Stimulated activated CD8-positive, alpha-beta memory T cell treated with anti-CD3 and anti-CD28 coated beads, Interleukin-15, amount 100 ng/mL, for 1 hour (primary cell): ENCODE measurements at places on chromosomes 2 and 18.

DNA sequence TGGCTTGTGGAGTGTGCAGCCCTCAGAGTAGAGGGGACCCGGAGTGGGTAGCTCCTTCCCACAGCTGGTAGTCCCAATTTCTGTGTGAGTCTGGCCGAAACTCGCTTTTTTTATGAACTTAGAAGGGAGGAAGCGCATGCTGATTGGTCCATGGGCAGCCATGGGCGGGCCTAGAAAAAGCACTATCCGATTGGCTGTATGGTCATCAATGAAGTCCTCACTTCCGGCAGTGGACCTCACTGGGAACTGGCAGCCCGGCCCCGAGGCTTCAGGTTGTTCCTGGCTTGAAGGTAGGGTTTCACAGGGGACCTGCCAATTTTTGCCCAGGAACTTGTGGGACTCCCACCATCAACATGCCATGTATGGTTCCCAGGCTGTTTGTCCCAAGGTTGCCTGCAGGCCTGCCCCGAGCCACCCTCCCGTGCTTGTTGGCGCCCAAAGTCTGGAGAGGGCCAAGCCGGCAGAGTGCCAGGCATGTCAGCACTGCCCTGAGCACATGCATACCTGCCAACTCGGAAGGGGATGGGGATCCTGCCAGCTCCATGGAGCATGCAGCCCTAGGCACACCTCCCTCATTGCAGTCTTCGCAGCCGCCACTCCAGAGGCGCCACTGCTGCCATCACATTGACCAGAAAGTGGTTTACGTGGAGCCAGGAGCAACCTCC lies 98.5 kb downstream of the ATP9B start:
- no peak for DNase-seq

DNA sequence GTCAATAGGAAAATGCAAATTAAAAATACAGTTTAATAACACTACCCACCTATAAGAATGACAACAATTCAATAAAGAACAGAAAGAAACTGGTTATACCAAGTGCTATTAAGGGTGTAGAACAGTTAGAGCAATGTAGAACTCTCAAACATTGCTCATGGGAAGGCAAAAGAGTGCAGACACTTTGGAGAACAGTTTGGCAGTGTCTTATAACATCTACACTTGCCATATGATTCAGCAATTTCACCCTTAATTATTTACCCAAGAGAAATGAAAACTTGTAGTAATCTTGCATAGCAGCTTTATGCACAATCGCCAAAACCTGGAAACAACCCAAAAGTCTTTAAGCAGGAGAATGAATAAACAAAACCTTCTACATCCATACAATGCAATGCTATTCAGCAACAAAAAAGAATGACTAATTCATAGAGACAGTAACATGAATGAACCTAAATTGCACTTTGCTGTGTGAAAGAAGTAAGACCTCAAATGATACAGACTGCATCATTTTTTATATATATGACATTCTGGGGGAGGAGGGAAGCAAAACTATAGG lies 455.2 kb downstream of the THSD7B start:
- no peak for DNase-seq

DNA sequence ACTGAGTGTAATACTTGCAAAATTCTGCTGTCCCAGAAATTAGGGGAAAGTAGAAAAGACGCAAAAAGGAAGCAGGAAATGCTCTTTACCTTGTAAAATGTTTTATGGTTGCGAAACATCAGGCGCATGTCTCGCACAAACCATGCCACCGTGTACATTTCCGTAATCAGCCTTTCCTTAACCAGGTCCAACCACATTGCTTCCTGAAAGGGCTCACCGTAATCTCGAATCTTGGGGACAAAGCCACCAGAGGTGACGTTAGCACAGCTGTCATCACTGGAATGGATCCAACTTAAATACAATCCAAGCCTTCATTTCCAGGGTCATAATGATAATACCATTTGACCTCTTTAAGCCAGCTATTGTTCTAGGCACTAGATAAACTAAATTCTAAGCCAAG lies 49.3 kb downstream of the SP110 start:
- no peak for DNase-seq

DNA sequence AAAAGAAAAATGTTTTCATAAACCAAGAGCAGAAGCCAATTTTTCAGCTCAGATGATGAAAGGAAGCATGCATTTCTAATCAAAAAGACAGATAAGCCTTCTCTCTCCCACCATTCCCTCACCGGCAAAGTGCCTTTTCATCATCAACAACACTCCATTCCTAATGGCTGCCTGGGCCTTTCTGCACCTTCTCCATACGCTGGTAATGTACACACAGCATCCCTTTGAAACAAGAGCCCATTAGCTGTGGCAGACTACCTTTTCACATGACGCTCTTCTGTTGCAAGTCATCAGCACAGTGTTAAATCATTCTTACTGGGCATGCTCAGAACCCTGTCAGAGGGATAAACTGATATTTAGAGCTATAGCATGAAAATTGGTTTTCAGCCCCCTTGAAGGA lies 408.9 kb downstream of the MEIS1 start:
- no peak for DNase-seq

DNA sequence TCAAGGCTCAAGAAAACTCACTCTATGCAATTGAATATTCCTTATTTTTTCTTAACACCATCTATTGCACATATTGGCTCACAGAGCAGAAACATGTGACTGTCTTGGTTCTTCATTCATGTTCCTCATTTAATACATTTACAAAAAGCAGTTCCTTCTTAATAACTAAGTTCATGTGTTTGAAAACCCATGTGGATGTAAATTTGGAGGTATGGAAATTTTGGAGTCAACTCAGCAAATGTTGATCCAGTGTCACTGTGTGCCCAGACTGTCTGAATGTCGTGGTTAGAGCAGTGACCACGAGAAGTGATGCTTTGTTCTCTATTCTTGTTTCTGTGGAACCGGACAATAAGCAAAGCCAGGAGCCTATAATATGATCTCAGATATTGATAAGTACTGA lies 299.1 kb downstream of the SETBP1 start:
- no peak for DNase-seq

- DNase-seq = no peak
Measured at GRCh38 chr2:186772579-186772978, 76.4 kb downstream of the ZSWIM2 start.

GRCh38 chr2:239745386-239746227 lies 279.5 kb downstream of the NDUFA10 start:
- no peak for DNase-seq

DNA sequence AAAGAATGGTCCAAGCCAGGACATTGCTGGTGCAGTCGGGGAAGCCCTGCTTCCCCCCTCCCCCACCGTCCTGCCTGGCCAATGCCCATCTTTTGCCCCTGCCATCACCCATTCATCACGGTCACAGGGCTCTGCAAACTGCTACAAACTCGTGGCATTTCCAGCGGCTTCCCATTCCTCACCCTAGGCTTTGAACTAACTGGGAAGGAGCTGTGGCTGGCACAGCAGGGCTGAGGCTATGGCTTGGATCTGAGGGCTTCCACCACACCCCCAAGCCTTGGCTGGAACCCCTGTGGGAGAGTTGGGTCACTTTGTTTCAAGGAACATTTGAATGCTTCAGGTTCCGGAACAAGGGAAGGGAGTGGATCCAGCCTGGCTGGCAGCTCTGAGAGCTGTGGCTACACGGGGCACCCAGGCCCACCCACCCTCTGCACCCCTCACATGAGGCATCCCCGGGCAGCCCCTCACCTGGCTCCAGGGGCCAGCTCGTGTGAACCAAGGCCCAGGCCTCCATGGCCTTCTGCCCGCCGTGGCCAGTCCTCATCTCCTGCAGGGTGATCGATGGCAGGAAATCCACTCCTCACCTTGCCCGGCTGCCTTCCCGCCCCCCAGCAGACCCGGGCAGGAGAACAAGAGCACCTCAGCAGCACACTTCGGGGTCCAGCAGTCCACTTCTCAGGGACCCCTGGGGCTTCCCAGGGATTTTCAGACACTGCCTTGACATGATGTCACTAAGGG lies 58.8 kb upstream of the OTOS start:
- no peak for DNase-seq

GRCh38 chr18:46297621-46298020 lies 193.4 kb downstream of the HAUS1 start:
- no peak for DNase-seq

- no peak for DNase-seq
Measured at GRCh38 chr2:176885001-176885643, 327.5 kb upstream of the HNRNPA3 start.

DNA sequence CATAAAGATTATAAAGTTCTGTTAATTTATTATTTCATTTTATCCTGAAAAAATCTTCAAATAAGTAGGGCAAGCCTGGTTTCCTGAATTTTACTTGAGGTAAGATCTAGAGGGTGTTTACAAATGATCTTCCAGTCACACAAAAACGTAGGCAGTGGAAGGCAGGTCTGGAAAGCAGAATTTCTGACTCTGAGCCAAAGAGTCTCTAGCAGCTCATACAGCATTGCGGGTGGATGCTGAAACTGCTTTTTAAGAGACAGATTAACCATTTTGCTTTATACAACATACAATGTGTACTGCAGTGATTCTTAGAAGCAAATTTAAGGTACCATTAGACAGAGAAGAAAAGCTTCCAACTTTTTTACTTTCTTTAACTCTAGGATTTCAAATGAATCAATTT lies 117.0 kb downstream of the FTCDNL1 start:
- DNase-seq = no peak

DNA sequence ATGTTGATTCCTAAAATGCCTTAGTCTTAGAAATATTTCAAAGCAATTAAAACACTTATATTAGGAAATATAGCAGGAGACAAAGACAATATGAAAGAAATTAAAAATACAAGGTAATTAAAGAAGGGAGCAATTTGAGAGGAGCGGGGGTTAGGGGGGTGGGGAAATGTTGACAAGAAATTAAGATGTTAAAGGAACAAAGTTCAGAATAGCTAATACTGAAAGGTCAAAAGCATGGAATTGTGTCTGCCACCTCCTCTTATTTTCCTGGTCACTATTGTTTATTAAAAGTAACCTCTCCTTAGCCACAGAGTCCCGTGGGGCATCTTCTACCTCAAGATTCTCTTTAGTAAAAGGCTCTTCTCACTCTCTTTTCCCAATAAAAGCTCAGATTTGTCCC lies 244.1 kb downstream of the MREG start:
- no peak for DNase-seq

DNA sequence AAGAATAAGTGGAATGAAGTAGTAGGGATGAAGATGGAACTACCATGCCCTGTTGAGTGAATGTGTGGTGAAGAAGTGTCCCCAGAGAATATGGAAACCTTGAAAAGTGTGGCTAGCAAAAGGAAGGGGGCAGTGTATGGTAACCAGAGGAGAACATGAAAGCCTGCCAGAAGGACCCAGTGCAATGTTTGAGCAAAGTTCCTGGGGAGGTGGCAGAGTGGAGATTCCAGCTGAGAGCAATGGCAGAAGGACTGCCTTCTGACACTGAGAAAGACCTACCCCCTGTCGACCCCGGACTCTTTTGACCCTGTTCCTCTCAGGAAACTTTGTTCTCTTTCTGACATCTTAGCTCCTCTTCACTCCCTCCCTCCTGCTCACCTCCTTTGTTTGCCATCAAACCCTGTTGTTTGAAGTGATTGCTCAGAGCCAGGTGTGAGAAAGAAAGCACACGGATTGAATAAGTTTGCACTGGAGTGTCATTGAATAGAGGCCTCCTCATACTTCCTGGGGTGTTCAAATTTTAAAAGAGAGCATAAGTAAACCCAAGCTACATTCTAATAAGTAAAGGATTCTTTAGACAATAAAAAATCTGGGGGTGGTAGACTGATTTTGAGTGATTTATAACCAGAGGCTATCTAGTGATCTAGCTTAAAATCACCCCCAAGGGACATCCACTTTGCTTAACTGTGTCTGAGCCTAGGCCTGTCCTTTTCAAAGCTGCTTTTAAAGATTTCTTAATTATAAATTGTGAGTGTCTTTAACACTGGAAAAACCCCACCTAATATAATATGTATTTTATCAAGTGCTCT lies 57.1 kb downstream of the TRIB2 start:
- DNase-seq = no peak

GRCh38 chr2:197786010-197786877 lies 1.1 kb upstream of the BOLL start:
- no peak for DNase-seq

- no peak for DNase-seq
Measured at GRCh38 chr18:55787536-55788073, 199.6 kb upstream of the TCF4 start.

- no peak for DNase-seq
Measured at GRCh38 chr2:126359494-126359893, 296.5 kb upstream of the GYPC start.

DNA sequence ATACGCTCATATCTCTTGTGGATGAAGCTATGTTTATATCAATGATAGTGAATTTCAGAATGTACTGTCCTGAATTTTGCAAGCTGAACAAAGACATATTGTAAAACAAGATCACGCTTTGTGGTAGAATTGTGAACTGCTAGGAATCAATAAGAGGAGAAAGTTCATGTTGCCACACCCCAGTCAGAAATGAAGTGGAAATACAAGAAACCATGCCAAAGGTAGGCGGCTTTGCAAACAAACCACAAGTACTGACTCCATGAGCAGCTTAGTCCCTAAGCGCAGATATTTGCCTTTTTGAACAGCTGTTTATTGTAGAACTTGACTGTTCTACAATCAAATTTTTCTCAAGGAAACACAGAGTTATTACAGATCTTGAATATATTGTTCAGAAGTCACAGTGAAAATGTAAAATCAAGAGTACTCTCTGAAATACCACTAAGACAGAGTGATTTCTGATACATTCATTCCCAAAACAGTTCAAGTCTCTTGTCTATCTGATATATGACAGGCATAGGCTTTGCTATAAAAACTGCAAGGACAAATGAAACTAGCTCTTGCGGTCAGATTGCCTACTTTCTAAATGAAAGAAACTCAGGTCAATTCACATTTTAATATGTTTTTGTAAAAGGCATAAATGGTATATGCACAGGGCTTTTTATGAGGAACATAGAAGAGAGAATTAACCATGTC lies 120.9 kb upstream of the CDH19 start:
- no peak for DNase-seq

DNA sequence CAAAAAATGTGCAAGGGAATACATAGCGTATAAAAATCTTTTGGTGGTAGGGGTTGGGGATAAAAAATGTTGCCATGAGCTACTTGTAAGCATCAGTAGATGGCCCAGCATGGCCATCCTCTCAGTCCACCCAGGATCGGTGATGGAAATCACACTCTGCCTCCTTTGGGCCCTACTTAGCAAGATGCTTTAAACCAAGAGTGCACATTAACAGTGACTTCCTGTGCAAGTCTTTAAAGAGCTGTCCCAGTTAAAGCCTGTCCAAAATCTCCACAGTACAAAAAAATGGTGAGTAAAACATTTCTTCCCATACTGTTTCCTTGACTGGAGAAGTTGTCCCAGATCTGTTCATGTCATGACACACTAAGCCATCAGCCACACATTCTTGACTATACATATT lies 18.0 kb downstream of the ANKRD44 start:
- DNase-seq = no peak

- DNase-seq = no peak
Measured at GRCh38 chr2:240455272-240455646, 19.8 kb downstream of the GPC1 start.

DNA sequence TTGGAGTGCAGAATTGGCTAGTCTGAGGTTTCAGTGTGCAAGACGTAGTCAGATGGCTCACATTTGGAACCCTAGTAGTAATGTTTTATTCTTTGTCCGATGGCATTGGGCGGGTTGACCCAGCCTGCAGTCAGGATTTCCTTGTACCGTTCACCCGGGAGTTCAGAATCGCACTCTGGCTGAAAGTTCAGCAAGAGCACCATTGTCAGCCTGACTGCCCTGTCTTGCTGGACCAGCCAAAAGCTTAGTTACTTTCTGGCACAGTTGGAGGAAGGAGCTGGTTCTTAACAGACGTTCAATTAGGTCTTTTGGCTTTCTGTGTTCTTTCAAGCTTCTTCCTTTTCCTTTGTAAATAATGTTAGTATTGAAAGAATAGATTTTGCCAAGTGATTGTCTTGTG lies 18.6 kb downstream of the RMC1 start:
- no peak for DNase-seq
